ENCODE measurements at places on chromosomes 2 and 18.

DNA sequence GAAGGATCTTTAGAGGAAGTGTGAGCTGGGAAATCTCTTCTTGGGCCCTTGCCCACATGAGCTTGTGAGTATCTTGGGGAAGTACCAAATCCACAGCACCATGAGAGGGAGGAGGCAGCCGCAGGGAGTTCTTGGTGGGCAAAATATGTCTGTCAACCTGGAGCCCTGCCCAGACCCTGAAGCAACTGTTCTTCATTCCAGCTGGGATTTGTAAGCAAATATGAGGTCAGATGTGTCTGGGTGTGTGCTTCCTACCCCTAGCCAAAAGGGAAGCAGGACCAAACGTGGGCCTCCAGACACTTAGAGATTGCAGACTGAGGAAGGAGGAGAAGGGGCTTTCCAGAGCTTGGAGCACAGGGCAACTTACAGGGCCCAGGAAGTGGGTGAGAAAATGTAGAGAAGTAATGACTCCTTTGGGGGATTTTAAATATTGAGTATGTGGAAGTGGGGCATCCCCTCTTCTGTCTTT, 41.9 kb downstream of the TMEM247 start:
- peak; percentile 66 for DNase-seq

DNA sequence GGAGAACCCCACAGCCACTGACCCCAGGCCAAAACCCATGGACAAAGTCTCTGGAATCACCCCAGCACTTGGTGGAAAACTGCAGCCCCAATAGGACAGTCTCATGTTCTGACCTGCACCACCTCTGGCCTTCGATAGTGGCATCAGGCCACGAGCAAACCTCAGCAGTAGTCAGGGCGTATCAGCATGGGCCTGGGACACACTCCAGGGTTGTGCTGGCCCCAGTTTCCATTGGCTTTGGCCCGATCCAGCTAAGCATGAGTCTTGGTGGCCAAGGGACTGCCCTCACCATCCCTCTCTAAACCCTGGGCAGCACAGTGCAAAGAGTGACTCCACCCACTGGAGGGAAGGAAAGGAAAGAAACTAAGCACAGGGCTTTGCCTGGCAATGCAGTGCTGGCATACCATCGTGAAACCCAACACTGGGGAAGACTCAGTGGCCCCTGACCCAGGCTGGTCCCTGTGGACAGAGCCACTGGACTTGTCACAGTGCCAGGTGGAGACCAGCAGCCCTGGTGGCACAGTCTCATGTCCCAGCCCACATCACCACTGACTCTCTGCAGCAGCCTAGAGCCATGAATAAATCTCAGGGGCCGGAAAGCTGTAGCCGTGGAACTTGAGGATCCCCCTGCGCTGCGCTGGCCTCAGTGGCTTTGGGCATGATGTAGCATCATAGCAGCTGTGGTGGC, 46.3 kb downstream of the ZNF519 start:
- DNase-seq = peak; percentile 47

DNA sequence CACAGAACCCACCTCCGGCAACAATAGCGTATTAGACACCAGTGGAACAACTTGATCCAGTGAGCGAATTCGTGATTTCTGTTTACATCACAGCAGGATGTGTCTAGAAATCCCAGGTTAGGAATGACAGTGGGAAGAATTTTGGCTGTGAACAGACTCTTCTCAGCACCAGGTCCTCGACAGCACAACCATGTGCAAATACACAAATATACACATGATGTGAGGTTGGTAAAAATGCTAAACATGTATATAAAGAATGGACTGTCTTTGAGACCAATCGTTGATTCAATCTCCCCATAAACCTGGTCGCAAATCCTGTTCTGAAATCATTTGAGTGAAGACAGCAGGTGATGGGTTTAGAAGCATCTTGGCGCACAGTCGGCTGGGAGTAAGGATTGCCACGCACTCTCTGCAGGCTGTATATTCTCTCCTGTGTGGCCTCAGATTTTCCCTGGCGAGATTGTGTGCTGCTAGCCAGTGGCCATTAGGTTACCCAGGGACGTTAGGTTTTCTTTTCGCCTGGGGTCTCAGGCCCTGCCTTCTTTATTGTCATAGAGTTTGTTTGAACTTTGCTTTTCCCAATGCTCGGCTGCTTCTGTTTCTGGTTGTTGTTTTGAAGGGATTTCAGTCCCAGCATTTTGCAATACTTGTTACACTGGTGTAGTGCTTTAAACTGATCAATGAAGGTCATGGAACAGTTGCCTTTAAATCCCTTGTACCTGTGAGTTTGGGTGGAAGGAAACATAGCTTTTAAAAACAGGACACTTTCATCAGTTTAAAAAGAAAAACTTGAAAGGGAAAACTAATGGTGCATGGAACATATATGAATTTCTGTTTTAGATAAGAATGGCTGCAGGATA, 147.3 kb downstream of the ALPK2 start:
- DNase-seq = no peak

- no peak for DNase-seq
Measured at GRCh38 chr2:184463102-184463865, 135.0 kb upstream of the ZNF804A start.

DNA sequence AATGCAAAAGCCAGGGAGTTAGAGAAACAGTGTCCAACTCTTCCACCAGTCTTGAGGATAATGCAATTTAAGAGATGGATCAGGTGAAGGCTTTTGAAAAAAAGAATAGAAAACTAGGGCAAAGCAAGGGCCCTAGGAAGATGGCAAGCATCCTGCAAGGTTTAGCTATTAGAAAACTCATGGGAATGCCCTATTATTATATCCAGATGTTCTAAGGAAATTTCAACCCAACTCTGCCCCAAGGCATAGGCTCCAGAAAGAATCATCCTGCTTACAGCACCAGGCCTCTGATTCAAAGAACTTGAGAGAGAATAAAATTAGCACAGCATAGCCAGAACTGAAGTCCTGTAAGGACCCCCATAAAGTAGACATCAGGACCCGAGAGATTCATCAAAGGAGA, 68.1 kb downstream of the EN1 start:
- no peak for DNase-seq

DNA sequence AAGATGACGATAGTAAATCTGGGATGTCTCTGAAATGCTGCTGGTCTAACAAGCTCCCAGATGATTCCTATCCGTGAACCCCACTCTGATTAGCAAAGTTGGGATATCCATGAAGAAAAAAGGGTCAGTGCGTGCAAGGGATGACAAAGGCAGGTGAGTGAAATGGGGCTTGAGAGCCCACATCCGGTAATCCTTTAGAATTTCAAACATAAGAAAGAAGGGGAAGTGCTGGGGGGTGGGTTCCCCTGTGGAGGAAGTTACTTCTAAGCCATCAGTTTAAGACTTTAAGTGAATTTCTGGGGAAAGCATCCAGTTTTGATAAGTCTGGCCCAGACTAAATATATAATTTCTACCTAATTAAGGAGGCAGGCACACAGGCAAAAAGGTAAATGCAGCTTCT, 209.5 kb downstream of the DPP10 start:
- DNase-seq = no peak
